ENCODE measurements at places on chromosomes 16 and 17. TPM values are rescaled to one million over a fixed set of nuclear protein-coding genes. Genes with fewer than 3 reads are reported as not detected.

The SRRM2 gene
- total RNA-seq: 40.8 TPM

DNA sequence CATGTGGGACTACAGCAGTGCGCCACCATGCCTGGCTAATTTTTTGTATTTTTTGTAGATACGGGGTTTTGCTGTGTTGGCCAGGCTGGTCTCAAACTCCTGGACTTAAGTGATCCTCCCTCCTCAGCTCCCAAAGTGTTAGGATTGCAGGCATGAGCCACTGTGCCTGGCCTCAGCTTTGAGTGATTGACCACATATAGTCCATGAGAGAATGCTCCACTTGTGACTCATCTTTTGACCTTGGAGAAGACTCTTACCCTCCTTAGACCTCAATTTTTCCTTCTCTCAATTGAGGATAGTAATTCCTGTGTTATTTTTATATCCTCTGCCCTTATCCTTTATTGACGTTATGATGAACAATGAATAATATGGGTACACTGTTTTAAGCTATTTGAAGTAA is 30.9 kb upstream of the DUSP14 start:
- no peak for DNase-seq

- no peak for DNase-seq
Observed at GRCh38 chr17:19641687-19642372, 6.7 kb upstream of the ALDH3A2 start.

GRCh38 chr17:78972507-78973105 is 7.1 kb downstream of the LGALS3BP start:
- DNase-seq: no peak

DNA sequence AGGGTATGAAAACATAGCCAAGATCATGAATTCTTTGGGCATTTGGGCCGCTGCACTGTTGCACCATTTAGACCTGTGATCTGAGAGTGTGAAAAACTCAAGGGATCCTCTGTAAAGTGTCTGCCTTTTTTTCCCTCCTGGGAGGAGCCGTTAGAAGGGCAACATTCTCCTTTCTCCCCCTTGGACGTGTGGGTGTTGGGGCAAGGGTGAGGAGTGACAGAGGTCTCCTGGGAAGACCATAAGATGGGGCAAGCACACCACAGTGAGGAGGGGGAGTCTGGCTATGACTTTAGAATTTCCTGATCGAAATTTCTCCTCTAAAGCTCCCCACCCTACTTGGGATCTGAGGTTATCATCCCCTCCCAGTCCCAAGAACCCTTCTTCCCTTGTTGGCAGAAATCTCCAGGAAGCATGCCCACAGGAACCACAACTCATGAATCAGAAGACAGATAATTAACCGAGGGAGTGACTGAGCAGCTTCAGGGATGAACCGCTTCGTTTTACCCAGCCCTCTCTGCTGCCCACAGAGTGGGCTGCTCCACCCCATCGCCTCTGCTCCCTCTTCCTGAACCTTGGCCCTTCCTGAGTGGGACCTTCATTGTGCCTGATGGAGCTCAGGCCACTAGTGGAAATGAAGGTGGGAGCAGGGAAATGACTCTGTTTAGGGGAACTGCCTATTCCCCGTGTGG is 4.2 kb downstream of the ITGB3 start:
- DNase-seq: no peak

GRCh38 chr17:67657596-67657995 is 60.1 kb upstream of the NOL11 start:
- no peak for DNase-seq

DNA sequence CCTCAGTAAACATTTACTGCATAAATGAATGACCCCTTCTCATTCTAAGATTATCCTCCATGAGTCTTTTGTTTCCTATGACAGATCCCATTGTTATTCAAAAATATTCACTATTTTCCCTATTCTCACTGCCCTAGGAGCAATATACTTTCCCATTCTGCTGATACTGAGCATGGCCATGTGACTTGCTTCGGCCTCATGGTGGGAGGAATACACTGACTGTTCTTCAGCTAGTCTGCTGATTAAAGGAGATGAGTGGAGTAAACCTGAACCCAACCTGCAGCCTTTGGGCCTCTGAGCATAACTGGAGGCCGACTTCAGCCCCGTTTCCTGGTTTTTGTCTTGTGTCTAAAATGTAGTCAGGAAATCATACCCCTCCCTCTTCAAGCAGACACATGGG is 531.8 kb upstream of the SALL1 start:
- DNase-seq: no peak

- no peak for DNase-seq
Observed at GRCh38 chr16:7910116-7910515, 577.5 kb downstream of the RBFOX1 start.

DNA sequence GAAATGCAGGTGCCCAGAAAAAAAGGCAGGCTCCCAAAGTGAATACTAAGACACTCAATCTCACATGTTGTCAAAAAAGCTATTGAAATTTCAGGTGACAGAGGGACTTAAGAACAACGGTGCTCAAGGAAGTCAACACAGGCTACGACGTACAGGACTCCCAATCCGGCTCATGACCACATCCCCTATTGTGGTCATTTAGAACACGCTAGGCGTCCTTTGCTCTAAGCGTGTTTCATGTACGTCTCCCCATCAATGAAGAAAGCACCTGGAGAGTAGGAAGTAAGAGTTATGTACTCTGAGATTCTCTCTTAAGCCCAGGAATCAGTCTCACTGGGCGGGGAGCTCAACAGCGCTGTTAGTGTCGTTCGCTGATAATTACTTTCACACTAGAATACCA is 94.1 kb downstream of the MRM3 start:
- no peak for DNase-seq

DNA sequence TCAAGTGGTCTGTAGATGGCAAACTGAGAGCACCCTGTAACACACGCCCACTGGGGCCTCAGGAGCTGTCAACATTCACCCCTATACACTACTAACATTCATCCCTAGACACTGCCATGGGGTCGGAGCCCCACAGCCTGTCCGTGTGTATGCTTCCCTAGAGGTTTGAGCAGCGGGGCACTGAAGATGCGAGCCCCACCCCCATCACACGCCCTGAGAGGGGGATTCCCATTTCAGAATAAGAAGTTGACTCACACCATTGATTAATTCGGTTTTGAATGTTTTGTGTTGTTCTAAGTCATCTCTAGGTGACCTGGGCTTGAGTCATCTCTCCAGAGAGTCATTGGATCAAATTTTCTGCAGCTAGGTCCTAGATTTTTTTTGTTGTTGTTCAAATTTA is 37.3 kb upstream of the MMD start:
- no peak for DNase-seq

DNA sequence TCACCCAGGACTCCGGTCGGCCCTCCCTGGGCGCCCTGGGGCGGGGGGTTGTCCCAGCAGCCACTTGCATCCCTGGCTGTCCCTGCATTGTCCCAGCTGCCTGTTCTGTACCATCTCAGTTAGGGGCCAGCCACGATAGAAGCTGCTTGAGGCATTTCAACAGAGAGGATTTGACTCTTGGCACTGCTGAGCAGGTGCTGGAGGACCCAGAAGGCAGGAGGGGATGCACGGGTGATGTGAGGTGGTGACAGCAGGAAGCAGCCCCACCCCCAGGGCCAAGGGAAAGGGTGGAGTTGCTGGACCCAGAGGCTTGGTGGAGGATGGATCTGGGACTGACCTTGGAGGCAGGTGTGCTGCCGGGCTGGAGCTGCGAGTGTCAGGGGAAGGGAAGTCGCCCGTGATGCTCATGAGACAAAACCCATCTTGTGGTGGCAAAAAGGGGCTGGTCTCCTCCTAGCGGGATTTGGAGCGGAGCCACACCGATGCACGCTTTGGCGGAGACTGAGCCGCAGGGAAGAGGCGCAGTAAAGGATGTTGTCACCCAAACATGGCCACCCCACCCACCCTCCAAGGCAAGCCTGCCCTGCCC is 188.0 kb upstream of the GSE1 start:
- no peak for DNase-seq

DNA sequence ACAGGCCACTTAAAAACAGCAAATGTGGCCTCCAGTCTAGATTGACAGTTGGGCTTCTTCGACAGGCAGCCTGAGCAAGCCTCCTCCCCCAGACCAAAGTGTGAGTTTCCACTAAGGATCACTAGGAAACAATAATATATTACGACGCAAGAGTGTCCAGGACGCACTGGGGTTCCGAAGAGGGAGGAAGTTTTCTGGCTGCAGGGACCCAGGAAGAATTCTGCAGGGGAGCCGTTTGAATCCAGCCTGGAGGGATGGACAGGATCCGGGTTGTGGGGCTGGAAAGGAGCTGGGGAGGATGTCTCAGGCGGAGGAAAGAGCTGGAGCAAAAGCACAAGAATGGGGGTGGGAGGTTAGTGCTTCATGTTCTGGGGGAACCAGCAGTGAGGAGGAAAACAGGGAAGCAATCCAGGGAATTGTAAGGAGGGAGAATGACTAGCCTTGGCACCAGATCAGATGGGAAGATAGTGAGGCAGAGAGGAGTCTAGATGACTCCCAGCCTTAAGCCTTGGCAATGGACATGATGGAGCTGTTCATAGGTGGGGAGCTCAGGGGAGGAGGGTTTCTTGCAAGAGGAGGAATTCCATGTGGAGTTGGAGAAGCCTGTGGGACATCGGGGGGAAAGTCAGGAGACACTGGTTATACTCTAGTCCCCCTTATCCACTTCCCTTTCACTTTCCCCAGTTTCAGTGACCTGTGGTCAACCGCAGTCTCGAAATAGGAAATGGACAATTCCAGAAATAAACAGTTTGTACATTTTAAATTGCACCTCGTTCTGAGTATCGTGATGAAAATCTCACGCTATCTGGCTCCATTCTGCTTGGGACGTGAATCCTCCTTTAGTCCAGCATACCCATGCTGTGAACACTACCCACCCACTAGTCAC is 26.6 kb downstream of the NGFR start:
- DNase-seq: no peak

GRCh38 chr17:42678951-42679491 is 2.2 kb upstream of the PLEKHH3 start:
- DNase-seq: no peak

- DNase-seq: no peak
Observed at GRCh38 chr16:8966817-8967131, 3.1 kb upstream of the USP7 start.

DNA sequence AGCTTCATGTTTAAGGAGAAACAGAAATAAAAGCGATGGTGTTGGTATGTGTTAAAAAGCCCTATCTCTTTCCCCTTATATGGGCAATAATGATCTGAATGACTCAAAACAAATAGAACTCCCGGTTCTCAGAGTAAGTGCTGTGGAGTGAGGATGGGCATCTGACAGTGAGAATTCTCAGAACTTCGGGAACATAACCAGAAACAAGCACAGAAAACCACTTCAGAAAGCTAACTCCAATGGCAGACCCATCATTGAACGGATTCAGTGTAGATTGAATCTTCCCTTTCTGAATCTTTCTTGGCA is 67.2 kb downstream of the CDH8 start:
- no peak for DNase-seq

- no peak for DNase-seq
Observed at GRCh38 chr17:42404326-42405055, 16.2 kb upstream of the STAT3 start.

- no peak for DNase-seq
Observed at GRCh38 chr17:67088639-67089038, 44.3 kb downstream of the CACNG1 start.

DNA sequence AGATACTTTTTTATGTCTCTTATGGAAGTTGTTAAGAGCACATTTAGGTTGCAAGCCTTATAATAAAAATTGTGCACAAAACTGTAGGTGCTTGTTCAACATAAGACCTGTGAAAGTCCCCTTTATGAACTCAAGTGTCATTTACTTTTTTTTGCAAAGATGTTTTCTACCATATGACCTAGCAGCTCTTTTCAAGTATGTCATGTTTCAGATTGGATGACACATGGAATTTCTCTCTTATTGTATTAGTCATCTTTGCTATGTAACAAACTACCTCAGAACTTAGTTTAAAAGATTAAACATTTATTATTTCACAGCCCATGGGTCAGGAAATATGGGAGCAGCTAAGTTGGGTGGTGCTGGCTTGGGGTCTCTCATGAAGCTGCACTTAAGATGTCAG is 57.9 kb downstream of the PHKB start:
- DNase-seq: no peak

DNA sequence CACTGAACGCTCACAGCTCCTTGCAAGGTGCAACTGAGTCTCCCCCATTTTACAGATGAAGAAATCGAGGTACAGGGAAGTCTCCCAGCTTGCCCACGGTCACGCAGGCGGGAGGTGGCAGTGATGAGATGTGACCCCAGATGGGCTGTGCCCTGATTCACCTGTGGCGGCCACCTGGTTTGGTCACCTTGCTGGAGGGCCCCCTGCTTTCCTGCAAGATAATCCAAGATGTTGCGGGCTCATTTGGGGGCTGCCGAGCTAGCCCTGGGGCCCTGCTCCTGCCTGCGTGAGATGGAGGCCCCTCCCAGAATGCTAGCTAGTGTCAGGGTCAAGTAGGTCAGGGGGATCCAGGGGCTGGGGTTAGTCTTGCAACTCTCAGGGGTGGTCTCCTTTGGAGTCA is 59.6 kb upstream of the IL34 start:
- DNase-seq: no peak

The ZMYND15 gene
- total RNA-seq: not detected

The SPATA2L gene
- 20.0 TPM for total RNA-seq

DNA sequence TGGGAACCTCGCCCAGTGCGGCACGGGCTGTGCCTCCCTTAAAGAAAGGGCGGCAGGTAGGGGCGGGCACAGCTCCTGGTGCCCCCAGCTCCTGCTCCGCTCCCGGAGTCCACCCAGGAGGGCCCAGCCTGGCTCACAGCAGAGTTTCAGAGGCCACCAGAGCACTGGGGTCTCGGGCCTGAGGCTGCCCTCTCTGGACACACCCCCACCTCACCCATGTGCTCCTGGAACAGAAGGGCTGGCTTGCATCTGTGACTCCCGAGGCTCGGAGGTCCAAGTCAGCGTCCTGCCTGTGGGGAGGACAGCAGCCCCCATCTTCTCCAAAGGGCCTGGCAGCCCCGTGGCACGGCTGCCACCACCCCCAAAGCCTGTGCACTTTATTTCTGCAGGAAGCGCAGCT is 62.7 kb downstream of the RBFOX3 start:
- no peak for DNase-seq

The HSD17B1 gene
- 1.6 TPM for total RNA-seq

GRCh38 chr16:57884655-57885133 is 82.4 kb upstream of the KIFC3 start:
- no peak for DNase-seq

The SP6 gene
- total RNA-seq: not detected

The FSCN2 gene
- total RNA-seq: 4.9 TPM

The NPIPB9 gene
- 2.4 TPM for total RNA-seq

GRCh38 chr16:85334718-85335583 is 222.7 kb upstream of the CIBAR2 start:
- DNase-seq: no peak
